Activated B cell treated with CpG ODN at 0.5 μM for 24 hours (primary cell): ENCODE measurements at places on chromosomes 1 and 21. TPM values are rescaled to one million over a fixed set of nuclear protein-coding genes. Genes with fewer than 3 reads are reported as not detected.

DNA sequence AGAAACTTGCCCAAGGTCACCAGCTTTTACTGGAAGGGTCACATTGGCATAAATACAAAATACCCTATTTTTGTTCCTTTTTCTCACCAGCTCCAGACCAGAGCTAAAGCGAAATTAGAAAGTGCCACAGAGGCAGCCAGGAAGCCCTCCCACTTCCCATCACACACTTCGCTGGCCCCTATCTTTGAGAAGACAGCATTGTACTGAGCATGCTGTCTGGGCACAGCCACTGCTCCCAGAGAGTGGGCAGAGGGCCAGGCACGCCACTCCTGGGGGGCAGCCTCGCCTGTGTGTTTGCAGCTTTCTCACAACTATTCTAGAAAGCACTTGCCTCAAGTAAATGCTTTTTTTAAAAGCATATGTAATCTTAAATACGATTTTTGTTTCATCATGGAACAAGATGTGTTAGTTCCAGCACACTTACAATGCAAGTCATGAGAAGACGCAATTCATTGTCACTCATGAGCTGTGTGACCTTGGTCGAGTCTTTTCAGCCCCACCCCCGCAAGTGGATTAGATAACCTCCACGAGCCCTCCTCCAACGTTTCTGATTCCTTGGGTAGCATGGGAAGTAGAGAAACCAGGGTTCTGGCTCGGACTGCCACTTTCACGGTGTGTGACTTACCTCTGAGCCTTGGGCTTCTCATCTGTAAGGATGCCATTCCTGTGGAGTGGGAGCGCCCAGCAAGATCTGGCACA is 25.7 kb upstream of the EPHA8 start:
- H3K27me3 ChIP-seq: no peaks in the 10 kb centered on the region
- DNase-seq: no peak
- peaks cover 8% of the 10 kb centered on the region for H3K4me1 ChIP-seq
- H3K27ac ChIP-seq: no peak overlapping the region
- H3K4me3 ChIP-seq: no peak overlapping the region
- peaks cover 16% of the 10 kb centered on the region for H3K36me3 ChIP-seq

DNA sequence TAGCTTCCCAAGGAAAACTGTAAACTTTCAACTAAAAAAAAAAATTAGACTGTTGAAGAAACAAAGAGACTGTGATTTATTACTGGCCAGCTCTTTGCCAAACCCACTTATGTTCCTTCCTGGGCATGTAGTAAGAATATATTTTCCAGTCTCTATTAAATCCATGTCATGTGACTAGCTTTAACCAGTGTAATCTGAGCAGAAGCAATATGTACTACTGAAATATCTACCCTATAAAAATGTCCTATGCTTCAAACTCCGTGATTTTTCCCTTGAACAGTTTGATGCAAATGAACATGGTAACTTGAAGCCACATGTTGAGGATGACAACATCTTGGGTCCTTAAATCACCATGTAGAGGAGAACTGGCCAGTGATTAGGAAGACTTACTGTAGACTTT is 144.5 kb downstream of the NTMT2 start:
- H3K27me3 ChIP-seq: no peaks in the 10 kb centered on the region
- H3K4me1 ChIP-seq: no peaks in the 10 kb centered on the region
- H3K36me3 ChIP-seq: no peaks in the 10 kb centered on the region
- DNase-seq: no peak
- no peak overlapping the region for H3K4me3 ChIP-seq
- no peak overlapping the region for H3K27ac ChIP-seq

GRCh38 chr1:243921111-243921510 is 71.1 kb upstream of the AKT3 start:
- no peaks in the 10 kb centered on the region for H3K36me3 ChIP-seq
- H3K4me1 ChIP-seq: peaks cover 17% of the 10 kb centered on the region
- no peak for DNase-seq
- no peak overlapping the region for H3K27ac ChIP-seq
- H3K27me3 ChIP-seq: peaks cover 51% of the 10 kb centered on the region
- H3K4me3 ChIP-seq: no peak overlapping the region

Gene VSIG8
- not detected in 2 replicates for total RNA-seq

Gene ASPM
- 0.46 and 0.69 TPM in 2 replicates for total RNA-seq

- H3K27ac ChIP-seq: no peak overlapping the region
- no peaks in the 10 kb centered on the region for H3K4me1 ChIP-seq
- no peak overlapping the region for H3K4me3 ChIP-seq
- DNase-seq: no peak
- no peaks in the 10 kb centered on the region for H3K36me3 ChIP-seq
Observed at GRCh38 chr1:68745451-68745850, 248.6 kb upstream of the DEPDC1 start.

DNA sequence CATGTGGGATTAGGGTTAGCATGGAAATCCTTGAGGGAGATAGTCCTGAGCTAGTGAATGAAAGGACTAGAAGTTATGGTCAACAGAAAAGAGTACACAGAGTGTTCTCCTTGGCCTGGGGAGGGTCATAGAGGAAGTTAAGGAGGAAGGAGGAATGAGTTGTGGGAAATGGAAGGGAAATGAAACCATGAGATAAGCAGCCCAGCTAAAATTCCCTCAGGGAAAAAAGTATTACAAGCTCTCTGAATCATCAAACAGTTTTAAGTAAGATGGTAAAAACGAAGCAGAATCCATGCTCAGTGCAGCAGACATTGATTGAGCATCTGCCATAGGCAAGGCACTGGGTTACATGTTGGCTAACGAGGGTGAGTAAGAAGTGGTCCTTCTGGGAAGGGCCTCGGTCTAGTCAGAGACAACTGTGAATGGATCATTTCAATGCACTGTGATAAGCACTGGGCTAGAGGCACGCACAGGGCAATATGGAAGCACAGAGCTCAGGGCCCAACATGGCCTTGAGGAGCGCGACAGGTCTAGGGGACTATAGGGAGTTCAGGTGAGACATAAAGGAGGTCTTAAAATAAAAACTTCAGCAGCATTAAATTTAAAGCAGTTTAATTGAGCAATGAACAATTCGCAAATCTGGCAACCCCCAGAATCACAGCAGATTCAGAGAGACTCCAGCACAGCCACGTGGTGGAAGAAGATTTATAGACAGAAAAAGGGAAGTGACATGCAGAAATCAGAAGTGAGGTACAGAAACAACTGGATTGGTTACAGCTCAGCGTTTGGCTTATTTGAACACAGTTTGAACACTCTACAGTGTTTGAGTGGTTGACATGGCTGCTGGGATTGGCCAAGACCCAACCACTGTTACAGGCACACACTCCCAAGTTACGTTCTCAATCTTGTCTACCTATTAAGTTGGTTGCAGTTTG is 219.5 kb downstream of the HLX start:
- peak overlapping the region; percentile 73 for H3K27ac ChIP-seq
- DNase-seq: no peak
- H3K36me3 ChIP-seq: no peaks in the 10 kb centered on the region
- H3K4me3 ChIP-seq: peak overlapping the region; percentile 19

GRCh38 chr1:204592246-204592948 is 76.2 kb downstream of the MDM4 start:
- H3K4me3 ChIP-seq: no peak overlapping the region
- peaks cover 17% of the 10 kb centered on the region for H3K36me3 ChIP-seq

DNA sequence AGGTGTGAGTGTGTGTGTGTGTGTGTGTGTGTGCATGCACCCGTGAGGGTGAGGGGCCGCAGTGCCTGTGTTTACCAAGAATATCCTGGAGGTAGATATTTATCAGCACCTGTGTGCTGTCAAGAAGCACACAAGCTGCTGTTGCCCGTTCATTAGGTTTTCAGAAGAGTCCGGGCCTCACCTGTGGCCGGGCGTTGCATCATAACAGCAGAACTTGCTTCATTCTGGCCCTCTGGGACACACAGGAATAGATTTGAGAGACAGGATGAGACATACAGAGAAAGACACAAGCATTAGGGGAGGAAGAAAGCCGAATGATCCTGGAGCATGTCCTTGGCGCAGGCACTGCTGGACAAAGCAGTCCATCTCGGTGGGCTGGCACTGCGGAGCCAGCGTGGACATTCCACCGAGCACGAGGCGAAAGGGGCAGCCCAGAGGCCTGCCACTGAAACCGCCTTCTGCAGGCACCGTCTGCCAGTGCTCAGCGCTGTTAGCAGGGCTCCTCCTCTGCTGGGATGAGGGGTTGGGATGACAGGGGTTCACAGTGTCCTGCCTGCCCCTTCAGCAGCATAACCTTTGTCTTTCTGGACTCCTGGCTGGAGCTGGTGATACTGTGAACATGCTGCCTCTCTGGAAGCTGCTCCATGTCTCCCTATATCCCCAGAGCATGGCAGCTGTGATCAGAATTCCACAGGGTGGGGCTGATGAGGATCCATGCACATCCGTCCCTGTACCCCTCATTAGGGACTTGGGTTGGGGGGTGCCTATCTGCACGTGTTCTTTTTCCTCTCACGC is 81.1 kb downstream of the PEX14 start:
- H3K27ac ChIP-seq: peak overlapping the region; percentile 14
- peaks cover 7% of the 10 kb centered on the region for H3K36me3 ChIP-seq
- no peak for DNase-seq
- H3K4me1 ChIP-seq: peaks cover 22% of the 10 kb centered on the region
- H3K4me3 ChIP-seq: no peak overlapping the region

GRCh38 chr1:82152356-82153271 is 351.9 kb downstream of the ADGRL2 start:
- DNase-seq: no peak
- H3K4me3 ChIP-seq: no peak overlapping the region
- H3K27ac ChIP-seq: no peak overlapping the region
- no peaks in the 10 kb centered on the region for H3K36me3 ChIP-seq
- no peaks in the 10 kb centered on the region for H3K4me1 ChIP-seq

Gene C1QTNF12
- total RNA-seq: 2.5 and 2.7 TPM in 2 replicates

DNA sequence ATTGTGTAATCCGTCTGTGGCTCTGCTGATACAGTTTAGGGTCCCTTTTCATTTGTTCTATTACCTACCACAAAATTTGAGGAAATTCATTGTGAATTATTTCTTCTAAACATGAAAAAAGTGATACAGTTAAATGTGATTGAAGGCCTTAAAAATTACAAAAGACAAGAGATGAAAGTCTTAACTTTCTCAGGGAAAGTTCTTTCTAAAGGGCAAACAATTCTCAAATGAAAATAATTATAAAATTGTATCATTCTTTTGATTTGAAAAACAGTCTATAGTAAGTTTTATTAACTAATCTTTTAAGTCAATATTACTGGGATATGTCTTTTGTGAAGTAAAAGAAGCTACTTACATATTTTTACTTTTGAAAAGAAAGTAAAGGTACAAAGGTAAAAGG is 57.4 kb upstream of the SCYL3 start:
- H3K27me3 ChIP-seq: no peaks in the 10 kb centered on the region
- DNase-seq: no peak
- peaks cover 14% of the 10 kb centered on the region for H3K36me3 ChIP-seq
- no peak overlapping the region for H3K4me3 ChIP-seq

Gene ANKRD13C
- 20.9 and 21.2 TPM in 2 replicates for total RNA-seq

GRCh38 chr21:37208056-37208721 is 58.9 kb downstream of the VPS26C start:
- peak overlapping the region; percentile 84 for H3K27ac ChIP-seq
- peaks cover 2% of the 10 kb centered on the region for H3K36me3 ChIP-seq
- H3K27me3 ChIP-seq: no peaks in the 10 kb centered on the region
- peaks cover 45% of the 10 kb centered on the region for H3K4me1 ChIP-seq

Gene ITLN1
- not detected in 2 replicates for total RNA-seq

DNA sequence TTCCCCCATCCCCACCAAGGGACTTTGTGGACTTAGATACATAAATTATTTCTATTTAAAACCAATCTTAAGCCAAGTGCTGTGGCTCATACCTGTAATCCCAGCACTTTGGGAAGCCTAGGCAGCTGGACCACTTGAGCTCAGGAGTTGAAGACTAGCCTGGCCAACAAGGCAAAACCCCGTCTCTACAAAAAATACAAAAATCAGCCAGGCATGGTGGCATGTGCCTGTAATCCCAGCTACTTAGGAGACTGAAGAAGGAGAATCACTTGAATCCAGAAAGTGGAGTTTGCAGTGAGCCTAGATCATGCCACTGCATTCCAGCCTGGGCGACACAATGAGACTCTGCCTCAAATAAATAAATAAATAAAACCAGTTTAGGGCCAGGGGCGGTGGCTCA is 4.5 kb upstream of the LAX1 start:
- H3K27ac ChIP-seq: no peak overlapping the region
- H3K27me3 ChIP-seq: no peaks in the 10 kb centered on the region
- DNase-seq: no peak
- H3K36me3 ChIP-seq: peaks cover 3% of the 10 kb centered on the region
- H3K4me1 ChIP-seq: peaks cover 37% of the 10 kb centered on the region

GRCh38 chr1:207850621-207851407 is 60.1 kb downstream of the CD34 start:
- H3K4me3 ChIP-seq: no peak overlapping the region
- no peak overlapping the region for H3K27ac ChIP-seq
- peaks cover 32% of the 10 kb centered on the region for H3K36me3 ChIP-seq
- no peaks in the 10 kb centered on the region for H3K27me3 ChIP-seq
- H3K4me1 ChIP-seq: peaks cover 59% of the 10 kb centered on the region
- no peak for DNase-seq

DNA sequence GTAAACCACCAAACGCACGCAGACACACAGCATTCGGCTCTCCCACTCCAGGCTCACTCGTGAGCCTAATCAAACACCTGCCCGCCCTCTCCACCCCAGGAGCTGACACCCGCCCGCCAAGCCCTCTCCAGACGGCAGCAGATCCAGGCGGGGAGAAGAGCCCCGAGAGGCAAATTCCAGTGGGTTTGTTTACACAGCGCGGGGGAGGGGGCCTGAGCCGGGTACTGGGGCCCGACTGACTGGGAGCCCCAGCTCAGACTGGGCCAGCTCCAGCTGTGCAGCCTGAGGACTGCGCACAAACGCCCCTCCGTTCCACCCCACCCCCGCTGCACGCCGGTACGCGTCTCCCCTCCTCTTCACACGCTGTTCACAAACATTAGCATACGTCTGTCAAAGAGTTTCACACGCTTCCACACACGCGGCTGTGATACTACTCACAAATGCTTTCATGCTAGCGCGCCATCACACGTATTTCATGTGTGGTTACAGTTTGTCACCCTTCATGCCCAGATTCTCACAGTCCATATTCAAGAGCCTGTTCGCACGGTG is 1.0 kb upstream of the EFNA1 start:
- H3K4me1 ChIP-seq: peaks cover 30% of the 10 kb centered on the region
- H3K4me3 ChIP-seq: peak overlapping the region; percentile 79
- H3K27ac ChIP-seq: no peak overlapping the region
- H3K36me3 ChIP-seq: no peaks in the 10 kb centered on the region

Gene PRRX1
- not detected in 2 replicates for total RNA-seq

DNA sequence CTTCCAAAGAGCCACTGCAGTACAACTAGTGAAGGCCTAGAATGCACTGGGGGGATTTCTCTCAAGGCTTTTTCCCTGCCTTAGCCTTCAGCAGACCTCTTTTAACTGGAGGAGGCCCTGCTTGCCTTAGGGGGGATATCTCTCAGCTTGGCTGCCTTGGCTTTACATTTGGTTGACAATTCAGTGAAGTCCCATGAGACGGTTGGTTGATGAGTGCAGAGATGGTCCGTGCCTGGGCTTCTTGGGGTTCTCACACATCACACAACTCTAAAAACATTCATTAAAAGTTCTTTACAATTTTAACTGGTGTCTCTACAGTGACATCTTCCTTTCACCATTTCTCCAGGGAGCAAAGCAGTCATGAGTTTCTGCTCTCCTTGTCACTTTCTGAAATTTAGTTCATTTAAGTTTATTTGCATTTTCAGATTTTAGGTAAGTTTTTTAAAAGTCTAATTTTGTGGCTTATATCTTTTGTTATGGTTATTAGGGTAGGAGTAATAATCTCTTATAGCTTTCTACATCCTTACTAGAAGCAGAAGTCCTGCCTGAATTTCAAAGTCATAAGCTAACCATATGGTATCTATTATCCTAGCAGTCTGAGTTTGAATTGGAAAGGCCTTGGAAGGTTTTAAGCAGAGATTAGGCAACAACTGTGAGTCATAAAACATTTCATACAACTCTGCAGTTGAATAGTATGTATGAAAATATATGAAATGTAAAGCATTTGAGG is 487.6 kb downstream of the DPYD start:
- no peak overlapping the region for H3K27ac ChIP-seq
- no peaks in the 10 kb centered on the region for H3K36me3 ChIP-seq
- DNase-seq: no peak
